ENCODE measurements at places on chromosomes 13 and 19.
A peak's percentile ranks its signal among the peaks of the same experiment; 100 is the strongest.

- no peak for DNase-seq
Observed at GRCh38 chr13:103224804-103225203, 158.6 kb upstream of the SLC10A2 start.

DNA sequence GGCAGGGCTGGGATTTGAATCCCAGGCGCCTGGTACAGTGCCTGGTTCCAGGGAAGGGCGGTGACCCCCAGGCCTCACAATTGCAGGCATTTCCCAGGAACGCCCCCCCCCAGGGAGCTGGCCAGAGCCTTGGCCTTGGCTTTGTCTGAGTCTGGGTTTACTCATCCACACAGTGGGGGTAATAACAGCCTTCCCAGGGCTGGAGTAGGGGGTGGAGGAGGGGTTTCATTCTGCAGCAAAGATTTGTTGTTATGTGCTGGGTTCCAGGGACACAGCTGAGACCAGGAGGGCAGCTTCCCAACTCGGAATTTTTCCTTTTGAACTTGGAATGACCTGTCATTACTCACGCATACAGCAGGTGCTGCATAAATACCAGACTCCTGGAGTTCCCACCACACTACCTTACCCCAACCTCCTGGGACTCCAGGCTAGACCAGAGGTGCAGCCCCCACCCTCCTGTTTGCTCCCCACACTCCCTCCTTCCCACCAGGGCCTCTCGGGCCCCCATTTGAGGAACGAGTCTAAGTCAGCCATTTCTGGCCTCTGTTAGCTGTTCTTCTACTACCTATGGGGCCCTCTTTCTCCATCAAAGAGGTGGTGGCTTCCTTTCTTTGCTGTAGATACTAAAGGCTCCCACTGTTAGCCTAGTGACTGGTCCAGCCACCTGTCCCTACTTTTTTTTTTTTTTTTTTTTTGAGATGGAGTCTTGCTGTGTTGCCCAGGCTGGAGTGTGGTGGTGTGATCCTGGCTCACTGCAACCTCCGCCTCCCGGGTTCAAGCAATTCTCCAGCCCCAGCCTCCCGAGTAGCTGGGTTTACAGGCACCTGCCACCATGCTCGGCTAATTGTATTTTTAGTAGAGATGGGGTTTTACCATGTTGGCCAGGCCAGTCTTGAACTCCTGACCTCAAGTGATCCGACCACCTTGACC lies 1.6 kb upstream of the ADAMTS10 start:
- DNase-seq, result no peak

DNA sequence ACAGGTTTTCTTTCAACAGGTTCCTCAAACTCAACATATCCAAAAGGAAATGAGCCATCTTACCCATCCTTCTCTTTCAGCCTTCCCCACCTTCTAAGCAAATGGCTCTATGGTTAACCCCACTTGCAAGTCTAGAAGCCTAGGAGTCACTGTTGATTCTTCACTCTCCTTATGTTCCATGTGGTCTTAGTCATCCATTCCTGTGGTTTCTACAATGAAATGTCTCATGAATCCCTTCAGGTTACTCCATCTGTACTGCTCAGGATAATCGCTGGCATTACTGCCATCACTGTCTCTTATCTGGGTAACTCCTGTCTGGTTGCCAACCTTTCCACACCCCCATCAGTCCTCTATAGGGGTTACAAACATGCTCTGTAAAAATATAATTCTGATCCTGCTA lies 381.3 kb downstream of the ENOX1 start:
- no peak for DNase-seq

GRCh38 chr13:73938372-73939070 lies 195.7 kb downstream of the KLF12 start:
- DNase-seq, result no peak

GRCh38 chr19:49224879-49225278 lies 67.3 kb downstream of the TRPM4 start:
- peak; percentile 60 for DNase-seq

- DNase-seq, result no peak
Observed at GRCh38 chr13:30341815-30342570, 34.6 kb upstream of the KATNAL1 start.

DNA sequence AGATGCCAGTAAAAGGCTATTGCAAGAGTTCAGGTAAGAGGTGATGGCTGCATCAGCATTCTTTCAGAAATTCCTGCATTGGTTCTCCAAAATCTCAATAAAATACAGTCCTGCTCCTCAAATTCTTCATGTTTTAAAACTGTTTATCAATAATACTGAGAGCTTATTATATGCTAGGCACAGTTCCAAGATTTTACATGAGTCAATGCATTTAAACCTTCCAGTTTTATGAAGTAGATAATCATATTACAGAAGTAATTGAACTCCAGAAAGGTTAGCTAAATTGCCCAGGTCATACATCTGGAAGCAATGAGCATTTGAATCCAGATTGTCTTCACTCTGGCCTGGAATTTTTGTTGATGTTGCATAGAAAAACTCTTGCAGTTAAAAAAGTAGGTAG lies 282.9 kb upstream of the SLITRK6 start:
- DNase-seq, result no peak

- DNase-seq, result no peak
Observed at GRCh38 chr19:39524495-39524894, 8.2 kb downstream of the EID2B start.

DNA sequence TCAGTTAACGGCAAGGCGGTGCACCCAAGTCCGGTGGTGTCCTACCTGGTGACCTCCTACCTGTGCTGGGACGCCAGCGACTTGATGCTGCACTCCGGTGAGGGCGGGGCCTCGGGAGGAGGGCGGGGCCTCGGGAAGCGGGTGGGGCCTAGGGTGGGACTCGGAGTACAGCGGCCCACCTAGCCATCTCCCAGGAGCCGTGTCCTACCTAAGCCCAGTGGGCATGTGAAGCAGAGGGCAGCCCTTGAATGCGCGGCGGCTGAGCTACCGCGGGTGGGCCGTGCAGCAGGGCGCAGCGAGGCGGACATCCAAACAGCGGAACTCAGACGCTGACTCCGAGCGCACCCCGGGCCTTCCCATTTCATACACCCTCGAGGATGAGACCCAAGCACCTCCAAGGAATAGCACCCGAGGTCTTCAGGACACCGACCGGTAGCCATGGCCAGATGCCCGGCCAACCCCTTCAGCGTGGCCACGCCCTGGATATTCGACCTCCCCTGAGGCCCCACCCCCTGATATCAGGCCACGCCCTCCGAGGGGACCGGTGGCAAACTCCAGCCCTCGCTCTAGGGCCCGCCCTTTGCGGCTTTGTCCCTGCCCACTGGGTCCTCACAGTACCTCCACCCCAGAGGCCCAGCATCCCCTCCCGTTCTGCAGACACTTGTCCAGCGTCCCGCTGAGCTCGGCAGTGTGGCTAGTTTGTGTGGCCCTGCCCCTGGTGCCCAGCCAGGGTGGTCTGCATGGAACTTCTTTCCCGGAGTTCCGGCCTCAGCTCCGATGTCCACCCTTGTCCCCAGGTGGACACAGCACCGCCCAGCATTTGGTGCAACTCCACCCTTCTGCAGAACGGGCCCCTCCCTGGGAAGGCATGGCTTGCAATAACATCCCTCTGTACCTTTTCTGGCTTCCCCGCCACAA lies 5.4 kb downstream of the KLK1 start:
- no peak for DNase-seq

DNA sequence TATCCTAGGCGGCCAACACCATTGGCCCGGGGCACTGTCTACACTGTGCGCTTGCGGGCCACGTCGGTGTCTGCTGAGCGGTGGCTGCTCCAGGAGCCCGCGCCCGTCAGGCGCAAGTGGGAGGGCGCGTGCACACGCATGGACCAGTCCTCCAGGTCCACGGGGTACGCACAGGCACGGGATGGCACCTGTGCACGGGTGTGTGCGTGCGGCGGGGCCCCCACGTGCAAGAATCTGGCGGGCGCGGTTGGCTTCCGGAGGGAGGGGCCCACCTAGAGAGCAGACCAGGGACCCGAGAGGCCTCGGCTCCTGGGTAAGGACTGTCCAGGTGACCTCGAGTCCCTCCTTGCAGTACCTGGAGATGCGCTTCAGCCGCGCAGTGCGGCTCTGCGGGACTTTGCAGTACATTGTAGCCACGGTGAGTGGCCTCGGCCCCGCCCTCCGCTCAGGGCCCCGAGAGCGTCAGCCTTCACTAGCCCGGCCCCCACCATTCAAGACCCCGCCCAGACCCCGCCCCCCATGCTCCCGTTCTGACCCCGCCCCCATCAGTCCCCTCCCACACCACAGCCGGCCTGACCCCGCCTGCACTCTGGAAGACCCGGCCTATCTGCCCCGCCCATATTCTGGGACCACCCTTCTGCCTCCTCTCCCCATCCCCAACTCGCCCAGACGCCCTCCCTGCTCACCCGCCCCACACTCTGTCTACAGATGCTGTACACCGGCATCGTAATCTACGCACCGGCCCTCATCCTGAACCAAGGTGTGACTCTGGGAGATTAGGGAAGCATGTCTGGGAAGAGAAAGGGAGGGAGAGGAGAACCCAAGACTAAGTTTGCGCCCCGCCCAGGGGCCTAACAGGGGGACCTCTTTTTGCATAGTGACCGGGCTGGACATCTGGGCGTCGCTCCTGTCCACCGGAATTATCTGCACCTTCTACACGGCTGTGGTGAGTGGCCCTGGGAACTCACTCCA lies 2.3 kb downstream of the SLC5A5 start:
- DNase-seq, result no peak

DNA sequence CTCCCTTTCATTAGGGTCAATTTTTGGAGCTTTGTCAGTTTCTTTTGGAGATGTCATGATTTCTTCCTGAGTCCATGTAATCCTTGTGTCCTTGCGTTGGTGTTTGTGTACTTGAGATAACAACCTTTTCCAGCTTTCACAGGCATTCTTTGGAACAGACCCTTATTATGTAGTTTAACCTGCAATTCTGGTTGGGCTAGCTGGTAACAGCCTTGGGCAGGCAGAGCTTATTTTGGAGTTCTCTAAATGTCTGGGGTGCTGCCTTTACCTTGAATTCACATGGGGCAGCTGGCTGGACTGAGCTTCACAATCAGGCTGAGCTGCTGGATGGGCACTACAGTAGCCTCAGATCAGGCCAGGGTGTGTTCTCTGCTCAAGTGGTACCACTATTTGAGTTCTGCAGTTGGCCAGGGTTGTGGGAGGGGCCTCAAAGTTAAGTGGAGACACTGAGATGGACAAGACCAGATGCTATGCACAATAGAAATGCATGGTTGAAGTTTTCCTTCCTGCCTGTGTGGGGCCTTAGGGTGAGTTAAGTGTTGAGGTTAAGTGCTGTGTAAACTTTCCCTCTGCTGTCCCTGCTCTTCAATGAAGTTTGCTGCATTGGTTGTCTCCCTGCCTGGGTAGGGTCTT lies 277.3 kb downstream of the ATP8A2 start:
- DNase-seq, result no peak

DNA sequence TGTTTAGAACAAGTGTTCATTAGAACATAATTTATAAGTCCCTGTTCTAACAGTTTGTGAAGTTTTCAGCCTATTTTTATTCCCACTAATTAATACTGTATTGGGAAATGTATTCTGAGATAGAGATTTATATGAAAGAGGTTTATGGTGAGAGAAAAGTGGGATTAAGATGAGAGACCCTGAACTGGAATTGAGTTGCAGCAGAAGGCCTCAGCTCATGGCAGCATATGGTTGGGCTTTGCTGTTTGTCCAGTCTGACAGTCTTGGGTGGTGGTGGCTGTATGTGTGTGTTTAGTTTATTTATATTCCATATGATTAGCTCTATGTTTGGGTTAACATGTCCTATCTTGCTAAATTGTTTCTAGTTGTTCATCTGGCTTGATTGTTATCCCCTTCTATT lies 575.1 kb downstream of the SLITRK5 start:
- no peak for DNase-seq

- peak; percentile 97 for DNase-seq
Observed at GRCh38 chr19:15452111-15453047, 2.6 kb upstream of the WIZ start.

DNA sequence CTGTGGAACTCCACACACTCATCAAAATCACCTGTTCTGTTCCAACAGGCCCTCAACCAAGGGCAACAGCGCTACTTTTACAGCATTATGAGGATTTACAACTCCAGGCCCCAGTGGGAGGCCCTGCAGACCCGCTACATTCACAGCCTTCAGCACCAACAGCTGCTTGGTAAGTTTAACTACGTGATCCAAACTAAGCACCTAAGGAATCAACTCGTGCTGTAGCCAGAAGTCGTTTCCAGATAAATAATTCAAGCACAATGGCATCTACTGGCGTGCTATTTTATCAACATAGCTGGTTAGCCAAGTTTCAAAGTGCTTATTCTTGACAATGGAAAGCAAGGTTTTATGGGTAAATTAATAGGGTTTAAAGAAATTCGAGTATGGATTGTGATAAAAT lies 5.3 kb downstream of the FAM216B start:
- DNase-seq, result no peak

DNA sequence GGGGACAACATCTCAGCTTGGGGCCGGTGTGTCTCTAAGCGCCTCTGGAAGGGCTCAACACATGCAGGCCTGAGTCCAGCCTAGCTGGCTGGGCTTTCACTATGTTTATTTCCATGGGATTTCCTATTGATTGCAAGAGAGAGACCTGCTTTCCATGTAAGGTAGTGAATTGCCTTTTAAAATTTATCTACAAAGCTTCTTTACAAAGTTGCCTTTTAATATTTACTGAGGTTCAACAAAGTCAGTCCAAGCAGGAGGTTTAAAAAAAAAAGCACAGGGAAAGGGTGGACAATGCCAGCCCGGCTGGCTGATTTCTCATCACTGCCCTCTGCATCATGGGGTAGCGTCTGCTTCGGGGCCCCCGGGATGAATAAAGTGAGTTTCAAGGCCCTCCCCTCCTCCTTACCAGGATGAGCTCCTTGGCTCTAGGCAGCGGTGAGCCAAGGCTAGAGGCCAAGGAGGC lies 15.8 kb downstream of the TLE2 start:
- DNase-seq, result no peak

- DNase-seq, result no peak
Observed at GRCh38 chr19:47895165-47895782, 9.2 kb upstream of the SULT2A1 start.

- no peak for DNase-seq
Observed at GRCh38 chr13:38044067-38044466, 174.5 kb upstream of the TRPC4 start.

DNA sequence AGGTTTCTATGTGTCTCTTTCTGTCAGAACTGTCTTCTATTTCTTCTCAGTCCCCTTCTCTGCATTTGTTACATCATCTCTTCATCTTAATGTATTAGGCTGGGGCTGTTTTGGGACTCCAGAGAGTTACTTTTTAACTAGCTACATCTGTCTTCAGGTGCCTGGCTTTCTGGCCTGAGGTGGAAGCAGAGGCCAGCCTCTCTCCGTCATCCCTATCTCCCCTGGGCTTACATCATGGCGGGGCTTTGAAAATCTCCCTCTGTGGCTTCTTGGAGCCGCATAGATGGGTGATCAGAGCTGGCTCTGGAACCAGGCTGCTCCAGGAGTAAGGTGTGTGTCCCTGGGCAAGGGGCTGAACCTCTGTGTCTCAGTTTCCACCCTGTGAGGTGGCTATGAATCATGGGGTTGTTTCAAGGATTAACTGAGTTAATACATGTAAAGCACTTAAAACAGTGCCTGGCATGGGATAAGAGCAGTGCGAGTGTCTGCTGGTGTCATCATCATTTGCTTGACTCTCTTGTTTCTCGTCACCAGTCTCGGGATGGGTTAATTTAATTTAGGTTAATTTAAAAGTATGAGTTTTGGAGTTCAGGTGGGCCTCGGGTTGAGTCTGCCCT lies 2.0 kb downstream of the EPN1 start:
- DNase-seq, result no peak

All from HuH-7 (cell line).